CD4-positive, alpha-beta T cell treated with Interleukin-21 for 1 hour (primary cell): ENCODE measurements at places on chromosomes 5 and 9.

- DNase-seq = no peak
Measured at GRCh38 chr5:136134653-136135052, 2.0 kb downstream of the SMAD5 start.

- peak; percentile 72 for DNase-seq
Measured at GRCh38 chr5:181246276-181247049, 2.8 kb upstream of the RACK1 start.

- peak; percentile 31 for DNase-seq
Measured at GRCh38 chr5:56819060-56819881, 3.9 kb downstream of the MAP3K1 start.

DNA sequence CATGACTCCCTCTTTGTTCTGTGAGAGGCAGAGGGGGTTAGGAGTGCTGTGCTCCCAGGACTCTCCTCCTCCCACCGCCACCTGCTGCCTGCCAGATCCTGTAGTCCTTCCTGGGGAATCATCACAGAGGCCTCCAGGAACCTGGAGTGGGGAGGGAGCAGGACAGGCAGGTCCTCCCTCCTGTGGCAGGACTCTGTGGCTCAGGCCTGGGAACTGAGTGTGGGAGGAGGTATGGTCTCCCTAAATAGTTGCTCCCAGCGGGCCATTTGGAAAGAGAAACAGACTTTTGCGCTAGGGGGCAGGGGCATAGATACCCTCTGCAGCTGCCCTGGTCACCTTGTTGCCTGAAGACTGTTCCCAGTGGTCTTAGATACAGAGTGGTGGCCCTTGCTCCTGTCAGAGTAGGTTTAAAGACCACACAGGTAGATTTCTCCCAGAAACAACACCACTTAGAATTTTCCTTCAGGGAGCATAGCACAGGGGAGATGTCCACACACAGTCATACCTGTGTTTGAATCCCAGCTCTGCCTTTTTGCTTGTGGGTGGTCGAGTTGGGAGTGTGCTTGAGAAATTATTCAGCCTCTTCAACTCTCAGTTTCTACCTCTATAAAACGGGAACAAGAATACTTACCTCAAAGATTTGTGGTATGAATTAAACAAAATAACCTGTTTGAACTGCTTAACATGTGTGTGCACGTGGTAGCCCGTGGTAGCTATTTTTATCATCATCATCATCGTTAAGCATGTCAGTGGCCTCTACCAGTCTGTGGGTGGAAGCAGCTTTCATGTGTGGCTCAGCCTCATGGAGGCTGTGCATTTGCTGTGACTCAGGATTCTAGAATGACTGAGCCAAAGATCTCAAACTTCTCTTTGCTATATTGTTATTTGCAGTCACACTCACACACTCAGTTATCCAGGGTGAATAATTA lies 55.8 kb downstream of the SLC22A5 start:
- peak; percentile 83 for DNase-seq

DNA sequence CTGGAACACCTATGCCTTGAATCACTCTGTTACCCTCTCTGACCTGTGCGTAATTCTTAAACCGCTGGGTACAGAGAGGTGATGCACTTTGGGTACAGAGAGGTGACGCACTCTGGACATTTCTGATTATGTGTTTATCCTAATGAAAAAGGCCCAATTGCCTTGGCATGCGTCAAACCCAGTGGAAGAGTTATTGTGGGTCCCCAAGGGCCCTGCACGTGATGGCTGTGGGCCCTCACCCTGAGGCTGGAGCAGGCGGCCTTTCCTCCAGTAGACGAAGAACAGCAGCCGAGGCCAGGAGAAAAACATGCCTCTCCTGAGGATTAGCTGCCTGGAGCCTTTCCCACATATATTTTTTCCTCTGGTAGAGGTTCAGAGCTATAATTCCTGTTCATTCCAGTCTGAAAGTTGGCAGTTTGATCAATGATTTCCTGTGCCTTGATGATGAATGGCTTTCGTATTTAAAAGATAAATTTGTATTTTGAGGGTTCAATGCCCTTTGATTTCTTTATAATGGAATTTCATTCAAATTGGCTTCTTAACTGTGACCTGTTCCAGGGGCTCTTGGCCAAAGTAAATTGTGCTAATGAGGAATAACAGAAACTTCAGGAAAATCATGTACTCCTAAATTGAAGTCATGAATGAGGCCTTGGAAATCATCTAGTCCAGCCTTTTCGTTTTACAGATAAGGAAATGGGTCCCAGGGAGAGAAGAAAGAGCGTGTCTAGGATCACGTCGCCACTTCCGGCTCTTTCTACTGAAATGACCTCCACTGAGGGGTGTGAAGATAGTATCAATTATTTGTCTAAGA lies 22.8 kb downstream of the ACER2 start:
- no peak for DNase-seq

DNA sequence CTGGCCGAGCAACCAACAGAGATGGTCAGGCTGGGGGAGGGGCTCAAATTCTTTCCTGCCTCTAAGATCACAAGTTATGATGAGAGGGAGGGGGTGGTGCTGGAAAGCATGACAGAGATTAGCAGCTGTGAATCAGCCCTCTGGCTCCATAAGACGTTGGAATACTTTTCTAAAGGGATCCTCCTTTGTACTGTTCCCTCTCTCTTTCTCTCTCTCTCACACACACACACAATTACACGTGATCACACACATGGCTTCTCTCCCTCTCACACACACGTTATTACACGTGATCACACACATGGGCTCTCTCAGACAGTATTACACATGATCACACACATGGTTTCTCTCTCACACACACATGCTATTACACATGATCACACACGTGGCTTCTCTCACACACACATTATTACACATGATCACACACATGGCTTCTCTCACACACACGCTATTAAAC lies at the start of gene SLC45A2:
TSS of gene SLC45A2 (minus strand) at position 23 of the 454 bp plus-strand sequence. CDS start 110 bp downstream, outside the sequence.
- DNase-seq = no peak

DNA sequence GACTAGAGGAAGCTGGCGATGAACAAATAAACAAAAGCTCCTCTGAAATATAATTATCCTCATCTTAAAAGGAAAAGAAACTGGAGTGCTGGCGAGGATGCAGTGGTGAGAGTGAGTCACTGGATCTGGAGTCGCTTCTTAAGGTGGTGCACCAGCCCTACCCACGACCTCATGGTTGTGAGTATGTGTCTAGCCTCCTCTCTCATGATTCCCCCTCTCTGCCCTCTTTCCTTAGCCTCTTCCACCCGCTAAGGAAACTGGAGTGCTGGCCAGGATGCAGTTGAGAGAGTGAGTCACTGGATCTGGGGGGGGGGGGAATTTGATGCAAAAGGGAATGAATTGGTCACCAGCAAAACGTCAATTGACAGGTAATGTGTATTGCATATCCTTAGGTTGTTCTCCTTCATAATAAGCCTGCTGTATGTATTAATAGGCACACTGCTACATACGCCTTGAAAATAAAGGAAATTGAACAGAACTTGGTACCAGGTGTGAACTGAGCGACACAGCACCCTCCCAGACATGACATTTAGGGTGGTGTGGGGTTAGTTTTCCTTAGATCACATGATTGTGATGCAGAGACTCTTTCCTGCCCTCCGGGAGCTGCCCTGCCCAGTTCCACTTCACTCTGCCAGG lies 36.3 kb upstream of the EBF1 start:
- DNase-seq = no peak

- no peak for DNase-seq
Measured at GRCh38 chr5:54404568-54404967, 50.9 kb upstream of the HSPB3 start.

DNA sequence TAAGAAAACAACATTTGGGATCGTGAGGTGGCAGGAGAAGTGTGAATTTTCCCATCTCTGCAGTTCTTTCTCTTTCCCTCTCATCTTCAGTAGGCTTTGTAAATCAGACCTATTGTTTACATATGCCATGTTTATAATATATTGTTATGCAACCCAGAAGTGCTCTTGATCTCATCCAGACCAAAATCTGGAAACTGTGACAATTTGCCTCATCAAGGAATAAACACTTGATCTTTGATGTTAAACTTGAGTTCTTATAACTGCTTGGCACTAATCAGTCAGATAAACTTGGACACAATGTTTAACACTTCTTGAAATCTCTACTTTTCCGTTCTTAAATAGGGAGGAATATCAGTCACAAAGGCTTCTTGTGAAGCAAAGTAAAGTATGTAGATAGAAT lies 384.7 kb downstream of the DMRT2 start:
- DNase-seq = no peak

DNA sequence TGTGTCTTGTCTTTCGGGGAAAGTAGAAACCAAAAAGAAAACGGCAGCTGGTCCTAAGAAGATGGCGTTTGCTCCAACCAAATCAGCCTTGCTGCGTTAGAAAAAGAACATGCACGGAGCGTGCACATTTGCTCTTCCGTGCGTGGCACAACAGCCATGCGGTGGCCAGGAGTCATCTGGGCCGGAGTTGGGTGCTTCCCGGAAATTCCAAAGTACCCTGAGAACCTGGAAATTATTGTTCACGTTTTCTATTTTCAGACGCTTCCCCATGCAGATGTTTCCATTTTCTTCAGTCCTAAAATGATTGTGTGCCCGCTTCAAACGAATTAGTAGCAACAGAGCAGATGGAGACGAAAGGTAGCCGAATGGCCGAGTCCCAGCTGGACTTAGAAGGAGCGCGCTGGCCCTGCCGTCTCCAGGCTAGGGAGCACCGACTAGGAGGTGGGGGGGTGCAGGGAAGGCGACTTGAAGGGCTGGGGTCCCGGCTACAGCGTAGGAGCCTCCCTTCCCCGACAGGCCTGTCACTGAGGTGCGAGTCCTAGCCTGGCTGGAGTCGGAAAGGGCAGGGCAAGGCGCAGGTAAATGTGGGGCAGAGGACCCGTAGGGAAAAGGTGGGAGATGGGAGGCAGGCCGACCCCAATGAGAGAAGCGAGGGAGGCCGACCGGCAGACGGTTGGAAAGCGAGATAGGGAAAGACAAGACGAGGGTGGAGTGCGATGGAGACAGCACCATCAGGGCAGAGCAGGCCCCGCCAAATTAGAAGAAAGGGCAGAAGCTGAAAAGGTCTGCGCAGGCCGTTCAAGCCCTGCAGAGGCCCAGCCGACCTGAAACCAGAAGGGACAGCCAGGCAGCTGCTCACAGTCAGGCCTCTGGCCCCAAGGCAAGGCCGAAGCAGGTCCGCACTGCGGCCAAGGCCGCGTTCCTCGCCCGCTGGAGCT lies 1.4 kb downstream of the BARX1 start:
- DNase-seq = no peak

DNA sequence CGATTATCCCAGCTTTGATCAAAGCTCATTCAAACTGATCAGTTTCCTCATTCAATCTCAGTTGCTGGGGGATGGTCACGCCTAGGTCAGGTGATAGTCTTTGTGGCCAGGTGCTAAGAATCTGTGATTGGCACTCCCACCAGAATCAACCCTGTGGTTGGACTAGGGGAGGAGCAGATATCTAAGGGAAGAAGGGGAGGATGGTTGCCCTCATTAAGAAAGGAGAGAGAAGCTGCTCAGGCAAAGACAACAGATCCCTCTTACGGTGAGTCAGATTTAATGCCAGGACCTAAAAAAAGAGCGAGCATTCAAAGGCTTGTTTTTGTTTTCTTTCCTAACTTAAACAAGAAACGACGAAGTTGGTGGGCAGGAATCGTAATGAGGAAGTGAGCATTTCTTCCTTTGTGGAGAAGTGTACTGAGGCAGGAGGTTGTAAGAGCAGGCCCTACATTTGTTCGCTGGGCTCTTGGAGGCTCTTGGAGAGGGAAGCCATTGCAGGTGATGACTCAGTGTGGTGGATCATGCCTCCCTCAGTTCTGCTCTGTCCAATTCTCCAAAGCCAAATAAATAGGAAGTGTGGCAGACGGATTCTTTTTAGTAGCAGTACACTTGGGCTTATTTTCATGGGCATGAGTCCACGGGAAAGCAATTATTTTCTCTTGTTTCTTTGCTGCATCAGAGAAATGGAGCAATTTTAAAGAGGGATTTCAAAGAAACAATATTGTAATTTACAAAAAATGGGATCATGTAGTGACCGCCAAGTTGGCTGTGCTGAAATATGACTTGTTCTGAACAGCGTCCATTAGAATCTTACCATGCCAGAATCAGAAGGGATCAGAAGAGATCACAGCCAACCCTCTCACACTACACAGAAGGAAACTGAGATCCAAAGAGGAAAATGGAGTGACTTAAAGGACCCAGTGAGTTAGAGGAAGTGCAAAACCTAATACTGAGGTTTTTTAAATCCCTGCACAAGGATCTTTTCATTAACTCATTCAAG lies 18.7 kb upstream of the TGFBR1 start:
- no peak for DNase-seq

- no peak for DNase-seq
Measured at GRCh38 chr9:2281803-2282185, 266.6 kb downstream of the SMARCA2 start.

DNA sequence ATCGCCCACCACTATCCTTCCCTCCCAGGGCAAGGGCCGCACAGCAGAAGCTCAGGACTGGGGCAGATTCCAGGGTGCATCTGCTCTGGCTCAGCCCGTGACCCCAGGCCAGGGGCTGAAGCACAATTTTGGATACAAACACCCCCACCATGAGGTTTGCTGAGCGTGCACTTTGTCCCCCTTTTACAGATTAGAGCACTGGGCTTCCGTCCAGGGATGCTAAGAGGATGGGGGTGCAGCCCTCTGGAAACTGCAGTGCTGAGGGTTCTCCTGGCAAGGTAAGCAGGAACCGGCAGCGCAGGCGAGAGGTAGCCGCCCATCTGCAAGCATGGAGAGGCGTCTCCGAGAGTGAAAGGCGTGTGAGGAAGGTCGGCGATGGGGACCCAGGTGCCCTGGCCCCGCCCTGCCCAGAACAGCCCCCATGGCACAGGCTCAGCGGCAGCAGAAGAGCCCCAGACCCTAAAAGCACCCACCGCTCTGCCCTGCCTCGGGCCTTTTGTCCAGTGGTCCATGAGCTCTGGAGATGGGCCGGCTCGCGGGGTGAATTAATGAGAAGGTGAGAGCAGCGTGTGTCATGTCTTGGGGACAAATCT lies 54.5 kb upstream of the OLFM1 start:
- no peak for DNase-seq

DNA sequence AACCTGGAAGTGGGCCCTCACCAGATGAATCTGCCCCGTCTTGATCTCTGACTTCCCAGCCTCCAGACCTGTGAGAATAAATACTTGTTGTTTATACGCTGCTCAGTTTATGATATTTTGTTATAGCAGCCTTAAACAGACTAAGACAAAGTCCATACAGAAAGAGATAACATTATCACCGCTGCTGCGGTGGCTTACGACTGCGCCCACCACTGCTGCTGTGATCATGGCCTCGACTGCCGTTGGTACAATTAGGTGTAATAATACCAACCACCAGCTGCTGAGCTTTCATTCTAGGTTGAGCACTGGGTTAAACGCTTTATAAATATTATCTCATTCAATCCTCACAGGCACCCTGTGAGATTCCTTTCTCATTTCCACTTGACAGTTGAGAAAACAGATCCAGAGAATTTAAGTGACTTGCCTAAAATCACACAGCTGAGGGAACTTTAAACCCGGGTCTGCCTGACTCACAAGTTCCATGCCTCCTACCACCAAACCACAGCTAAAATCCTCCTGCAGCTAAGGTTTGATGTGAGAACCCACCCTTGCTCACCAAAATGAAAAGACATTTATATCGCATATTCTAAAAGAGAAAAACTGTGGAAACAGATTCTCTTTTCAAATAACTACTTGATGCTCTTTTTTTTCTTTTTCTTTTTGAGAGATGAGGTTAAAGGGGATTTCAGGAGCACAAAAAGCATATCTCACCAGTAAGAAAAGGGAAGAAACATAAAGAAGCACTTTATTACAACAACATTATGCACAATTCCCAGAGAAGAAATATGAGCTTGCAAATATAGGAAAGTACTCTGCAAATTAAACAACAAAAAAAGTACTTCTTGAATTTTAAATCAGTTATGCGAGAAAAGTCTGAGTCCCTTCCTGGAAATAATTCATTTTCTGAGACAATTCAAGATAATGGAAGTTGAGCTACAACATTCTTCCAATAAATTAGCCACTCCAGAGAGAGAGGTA lies 23.9 kb downstream of the GOLM1 start:
- DNase-seq = no peak
